ENCODE measurements at places on chromosomes 2 and 18.

GRCh38 chr2:19048593-19049266, 309.7 kb downstream of the OSR1 start:
- peak; percentile 12 for DNase-seq

DNA sequence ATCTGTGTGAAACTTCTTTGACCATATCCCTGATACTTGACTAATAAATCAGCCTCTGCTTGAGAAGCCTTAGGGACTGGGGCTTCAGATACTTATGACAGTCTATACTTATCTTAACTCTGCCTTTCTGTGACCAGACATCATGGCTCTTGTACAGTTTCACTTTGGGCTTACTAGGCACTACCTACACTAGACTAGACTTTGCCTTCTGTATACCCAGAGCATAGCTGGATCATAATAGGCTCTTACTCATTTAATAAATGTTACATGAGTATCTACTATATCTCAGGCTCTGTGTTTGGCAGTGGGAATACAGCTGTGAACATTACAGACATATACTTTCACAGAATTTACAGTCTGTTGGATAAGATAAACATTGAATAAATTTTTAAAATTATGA, 9.0 kb downstream of the UGP2 start:
- DNase-seq: no peak

GRCh38 chr2:137964066-137964858, at the start of gene HNMT:
HNMT (plus strand) TSS chr2:137964473; CDS start chr2:137964492, 19 bp downstream.
- peak; percentile 76 for DNase-seq

GRCh38 chr2:65373365-65373918, 59.0 kb downstream of the SPRED2 start:
- DNase-seq: no peak

DNA sequence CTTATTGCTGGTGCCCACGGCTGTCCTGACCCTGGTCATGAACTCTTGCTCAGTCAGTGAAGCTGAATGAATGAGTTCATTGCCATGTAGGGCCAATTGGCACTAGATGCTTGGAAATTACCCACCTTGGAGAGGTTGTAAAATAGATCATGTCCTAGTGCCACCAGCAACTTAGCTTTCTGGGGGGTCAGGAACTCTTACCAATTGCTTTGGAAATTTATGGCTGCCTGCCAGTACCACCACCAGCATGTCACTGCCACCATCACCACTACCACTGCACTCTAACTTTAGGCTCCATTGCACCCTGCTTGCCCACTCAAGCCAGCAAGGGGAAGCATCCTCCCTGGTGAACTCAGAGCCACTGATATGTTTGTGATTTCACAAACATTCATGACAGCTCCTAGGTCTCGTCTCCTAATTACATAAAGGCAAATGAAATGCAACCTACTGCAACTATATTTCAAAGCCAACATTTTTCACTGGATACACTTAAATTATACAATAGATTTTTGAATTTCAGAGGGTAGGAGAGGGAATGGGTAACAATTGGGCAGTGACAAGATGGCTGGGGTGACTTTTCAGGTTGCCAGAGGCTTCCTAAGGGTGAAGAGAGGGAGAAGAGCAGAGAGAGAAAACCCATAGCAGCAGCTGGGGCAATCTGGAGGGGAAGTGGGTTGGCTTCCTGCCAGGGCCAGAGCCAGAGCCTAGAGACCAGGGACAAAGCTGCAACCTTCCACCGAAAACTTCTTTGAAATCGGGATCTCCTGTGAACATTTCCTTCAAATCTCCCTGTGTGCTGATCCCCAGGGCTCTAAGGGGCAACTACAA, 3.5 kb upstream of the EMILIN1 start:
- peak; percentile 42 for DNase-seq

DNA sequence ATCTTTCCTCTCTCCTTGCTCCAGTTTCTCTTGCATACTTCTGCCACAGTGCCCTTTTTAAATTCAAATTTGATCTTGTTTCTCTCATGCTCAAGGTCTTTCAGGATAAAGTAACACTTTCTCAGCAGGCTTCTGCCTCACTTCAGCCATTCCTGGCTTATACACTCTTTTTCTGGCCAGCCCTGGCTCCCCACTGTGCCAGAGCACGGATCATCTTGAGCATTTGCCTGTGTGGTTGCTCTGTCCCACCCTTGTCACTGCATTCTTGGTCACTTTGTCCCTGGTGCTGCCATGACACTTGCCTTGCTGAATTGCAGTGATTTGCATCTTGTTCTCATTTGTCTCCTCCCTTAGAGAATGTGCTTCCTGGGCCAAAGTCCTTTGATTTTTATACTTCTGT, 634.3 kb downstream of the TMEM182 start:
- DNase-seq: no peak

- DNase-seq: no peak
Measured at GRCh38 chr2:10195278-10196109, 73.0 kb downstream of the RRM2 start.

GRCh38 chr18:23673725-23674124, 11.0 kb upstream of the ANKRD29 start:
- DNase-seq: no peak

DNA sequence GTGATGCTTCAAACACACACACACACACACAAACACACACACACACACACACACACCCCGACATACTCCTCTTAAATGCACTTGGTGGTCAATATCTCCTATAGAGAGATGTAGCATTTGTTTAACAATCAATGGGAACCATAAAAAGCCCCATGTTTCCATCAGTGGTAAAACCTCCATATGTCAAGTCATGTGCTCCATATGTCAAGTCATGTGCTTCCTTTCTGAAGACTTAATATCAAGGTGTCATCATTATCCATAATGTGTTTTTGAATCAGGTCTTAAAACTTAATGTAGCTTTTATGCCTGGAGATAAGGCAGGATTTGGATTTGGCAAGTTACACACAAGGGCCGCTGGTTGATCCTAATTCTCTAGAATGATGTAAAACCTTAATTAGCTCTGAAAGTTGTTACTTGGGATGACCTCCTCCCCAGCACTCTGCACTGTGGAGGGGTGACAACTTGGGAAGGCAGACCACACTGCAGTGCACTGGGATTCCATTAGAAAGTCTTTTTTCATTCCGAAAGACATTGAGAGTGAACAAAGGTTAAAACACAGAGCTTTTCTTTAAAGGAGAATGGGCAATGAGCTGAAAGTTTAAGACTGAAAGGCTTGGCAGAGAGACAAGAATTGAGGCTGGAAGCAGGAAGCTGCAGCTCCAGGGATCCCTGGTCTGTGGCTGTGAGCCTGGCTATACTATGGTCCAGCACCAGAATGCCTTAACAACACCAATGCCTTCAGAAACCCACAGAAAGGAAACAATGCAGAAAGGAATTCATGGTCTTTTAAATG, 26.4 kb downstream of the ALK start:
- peak; percentile 6 for DNase-seq

- no peak for DNase-seq
Measured at GRCh38 chr2:143843686-143844085, 676.2 kb downstream of the ZEB2 start.

DNA sequence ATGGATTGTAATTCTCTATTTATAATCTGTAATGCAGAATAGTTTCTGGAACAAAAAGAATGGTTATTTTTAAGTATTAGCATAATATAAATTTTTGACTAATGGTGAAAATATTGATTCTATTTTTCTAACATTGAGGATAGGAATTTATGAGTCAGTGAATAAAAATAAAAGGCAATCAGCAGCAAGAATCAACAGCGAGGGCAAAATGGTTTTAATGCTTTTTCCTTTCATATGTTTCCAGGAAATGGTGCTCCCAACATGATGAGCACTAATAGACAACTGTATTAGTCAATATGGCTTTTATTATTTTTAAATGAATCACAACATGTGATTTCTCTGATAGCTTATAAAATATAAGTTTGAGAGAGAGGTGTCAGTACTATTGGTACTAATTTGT, 90.7 kb upstream of the TFPI start:
- peak; percentile 52 for DNase-seq

DNA sequence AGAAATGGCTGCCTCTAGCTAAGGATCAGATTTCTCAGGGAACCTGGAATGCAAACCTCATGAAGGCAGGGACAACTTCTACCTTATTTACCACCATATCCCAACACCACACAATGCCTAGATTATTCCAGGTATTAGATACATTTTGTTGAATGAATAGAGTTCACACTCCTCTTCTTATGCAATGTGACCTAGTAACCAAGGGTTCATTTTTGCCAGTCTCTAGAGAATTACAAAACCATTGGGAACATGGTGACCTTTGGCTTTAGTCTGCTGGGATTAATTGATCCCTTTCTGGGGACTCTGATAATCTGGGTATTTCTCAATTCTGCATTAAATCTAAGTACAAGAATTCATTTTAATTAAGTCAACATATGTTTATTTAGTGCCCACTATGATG, 35.2 kb upstream of the SERTAD2 start:
- no peak for DNase-seq
